ENCODE measurements at places on chromosomes 4 and X.

DNA sequence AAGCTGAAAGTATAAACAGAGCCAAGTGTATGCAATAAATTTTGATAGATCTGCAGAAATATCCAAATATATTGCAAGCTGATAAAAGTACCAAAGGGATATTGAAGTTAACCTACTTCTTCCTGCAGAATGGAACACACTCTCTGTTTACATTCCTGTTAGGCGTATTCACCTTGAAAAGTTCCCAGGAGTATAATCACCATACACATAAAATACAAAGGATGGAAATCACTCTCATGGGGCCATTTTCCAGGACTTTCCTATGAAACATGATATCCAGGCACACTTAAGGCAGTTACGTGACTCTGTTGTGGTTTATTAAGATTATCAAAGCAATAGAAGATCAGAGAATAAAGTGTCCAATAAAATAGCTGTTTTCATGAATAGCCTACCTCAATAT is 1142.3 kb downstream of the NLGN4X start:
- DNase-seq = no peak

GRCh38 chr4:10672379-10672778 is 12.2 kb downstream of the CLNK start:
- DNase-seq = no peak

- no peak for DNase-seq
These were observed 9.2 kb upstream of the FHDC1 start for GRCh38 chr4:152926959-152927358.

GRCh38 chrX:13048280-13048679 is 3.9 kb upstream of the FAM9C start:
- no peak for DNase-seq

GRCh38 chrX:57902633-57903032 is 7.6 kb downstream of the ZXDA start:
- no peak for DNase-seq

DNA sequence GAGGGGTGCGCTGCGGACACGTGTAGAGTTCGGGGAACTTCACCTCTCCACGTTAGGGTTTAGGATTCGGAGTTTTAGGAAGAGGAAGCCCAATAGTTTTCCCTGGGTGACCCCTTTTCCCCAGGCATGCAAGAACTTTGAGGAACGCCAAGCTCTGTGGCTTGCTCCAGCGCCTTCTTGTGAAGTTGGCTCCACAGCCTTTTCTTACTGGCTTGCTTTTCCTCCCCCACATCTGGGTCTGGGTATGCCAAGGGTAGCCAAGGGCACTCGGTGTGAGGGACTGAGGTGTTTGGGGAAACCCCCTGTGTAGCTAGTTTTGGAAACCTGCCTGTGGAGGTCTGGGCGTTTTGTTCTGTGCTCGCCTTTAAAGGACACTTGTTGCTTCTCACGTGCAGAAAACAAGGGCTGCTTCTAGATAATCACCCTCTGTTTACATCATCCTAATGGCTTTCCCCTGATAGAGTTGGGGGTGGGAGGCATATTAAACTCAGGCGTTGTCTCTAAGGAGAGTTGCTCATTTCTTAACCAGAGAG is 746 bp downstream of the EDNRA start:
- no peak for DNase-seq

DNA sequence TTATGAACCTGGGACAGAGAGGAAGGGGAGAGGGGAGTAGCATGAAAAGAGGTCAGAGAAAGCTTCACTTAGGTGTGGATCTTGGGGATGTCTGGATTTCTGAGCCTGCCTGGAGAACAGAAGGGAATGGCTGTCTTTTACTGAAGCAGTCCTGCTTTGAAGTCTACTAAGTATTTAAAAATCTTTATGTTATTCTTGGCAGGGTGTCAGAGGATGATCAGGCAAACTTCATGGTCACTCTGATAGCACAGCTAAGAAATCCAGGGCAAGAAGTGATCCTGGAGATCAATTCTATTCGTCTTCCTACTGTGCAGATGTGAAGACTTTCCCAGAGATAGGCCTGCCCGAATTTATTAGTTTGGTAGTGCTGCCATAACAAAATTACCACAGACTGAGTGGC is 464.4 kb upstream of the BOD1L1 start:
- no peak for DNase-seq

- peak; percentile 12 for DNase-seq
These were observed 18.0 kb upstream of the CYP2U1 start for GRCh38 chr4:107913283-107913899.

GRCh38 chr4:172815499-172816164 is 353.0 kb upstream of the GALNT7 start:
- no peak for DNase-seq

DNA sequence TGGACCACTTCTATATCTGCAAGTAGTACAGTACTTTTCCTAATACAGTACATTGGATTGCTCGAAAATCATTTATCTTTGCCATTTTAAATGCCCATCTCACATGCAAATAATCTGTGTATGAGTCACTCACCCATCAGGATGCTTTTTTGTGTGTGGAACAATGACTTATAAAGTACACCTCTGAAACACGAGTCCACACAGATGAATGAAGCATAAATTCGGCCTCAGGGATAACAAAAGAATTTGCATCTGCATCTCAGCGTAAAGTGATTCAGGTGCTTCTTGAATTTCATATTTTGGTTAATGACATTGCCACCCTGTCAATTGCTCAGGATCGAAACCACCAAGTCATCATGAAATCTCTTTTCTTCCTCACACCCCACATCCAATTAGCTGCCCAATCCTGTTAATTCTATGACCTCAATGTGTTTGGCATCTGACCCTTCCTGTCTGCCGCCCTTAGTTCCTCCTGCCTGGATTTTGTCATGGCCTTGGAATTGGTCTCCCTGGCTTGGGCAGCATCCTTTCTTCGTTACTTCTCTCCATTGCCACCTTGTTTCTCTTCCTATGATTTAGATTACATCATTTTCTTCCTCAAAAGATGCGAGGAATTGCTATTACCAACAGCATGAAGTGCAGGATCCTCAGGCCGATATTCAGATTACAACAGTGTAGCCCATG is 161.6 kb upstream of the MID1 start:
- no peak for DNase-seq

GRCh38 chr4:91630054-91630453 is 673.7 kb upstream of the GRID2 start:
- no peak for DNase-seq

- DNase-seq = no peak
These were observed 108.2 kb upstream of the BMPR1B start for GRCh38 chr4:94649381-94650133.

GRCh38 chrX:43552703-43553102 is 103.4 kb upstream of the MAOA start:
- DNase-seq = no peak

DNA sequence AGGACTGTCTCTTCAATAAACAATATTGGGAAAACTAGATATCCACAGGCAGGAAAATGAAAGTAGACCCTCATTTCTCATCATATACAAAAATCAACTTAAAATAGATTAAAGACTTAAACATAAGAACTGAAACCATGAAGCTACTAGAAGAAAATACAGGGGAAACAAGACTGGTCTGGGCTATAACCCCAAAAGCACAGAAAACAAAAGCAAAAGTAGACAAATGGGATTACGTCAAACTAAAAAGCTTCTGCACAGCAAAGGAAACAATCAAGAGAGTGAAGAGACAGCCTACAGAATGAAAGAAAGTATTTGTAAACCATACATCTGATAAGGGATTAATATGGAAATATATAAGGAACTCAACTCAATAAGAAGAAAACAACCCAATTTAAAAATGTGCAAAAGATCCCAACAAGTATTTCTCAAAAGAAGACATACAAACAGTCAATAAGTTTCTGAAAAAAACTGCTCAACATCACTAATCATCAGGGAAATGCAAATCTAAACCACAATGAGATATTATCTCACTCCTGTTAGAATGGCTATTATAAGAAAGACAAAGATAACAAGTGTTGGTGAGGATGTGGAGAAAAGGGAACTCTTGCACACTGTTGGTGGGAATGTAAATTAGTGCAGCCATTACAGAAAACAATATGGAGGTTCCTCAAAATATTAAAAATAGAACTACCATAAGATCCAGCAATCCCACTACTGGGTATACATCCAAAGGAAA is 325.3 kb upstream of the RASGEF1B start:
- no peak for DNase-seq

DNA sequence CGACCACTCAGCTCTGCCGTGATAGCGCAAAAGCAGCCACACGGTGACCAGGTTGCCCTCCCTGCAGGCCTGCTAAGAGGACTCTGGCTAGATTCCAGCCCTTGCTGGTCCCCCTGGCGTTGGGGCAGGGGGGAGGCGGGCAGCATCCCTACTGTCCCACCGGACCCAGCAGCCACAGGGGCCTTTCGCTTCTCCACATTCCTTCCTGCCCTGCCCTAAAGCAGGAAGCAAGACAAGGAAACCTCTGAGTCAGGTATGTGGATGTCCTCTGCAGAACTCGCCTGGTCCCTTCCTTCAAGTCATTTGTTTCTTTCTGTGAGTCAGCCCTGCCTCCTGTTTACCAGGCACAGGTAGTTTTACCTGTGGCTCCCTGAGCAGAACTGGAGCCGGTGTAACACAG is 60.2 kb upstream of the CLDN34 start:
- DNase-seq = no peak

DNA sequence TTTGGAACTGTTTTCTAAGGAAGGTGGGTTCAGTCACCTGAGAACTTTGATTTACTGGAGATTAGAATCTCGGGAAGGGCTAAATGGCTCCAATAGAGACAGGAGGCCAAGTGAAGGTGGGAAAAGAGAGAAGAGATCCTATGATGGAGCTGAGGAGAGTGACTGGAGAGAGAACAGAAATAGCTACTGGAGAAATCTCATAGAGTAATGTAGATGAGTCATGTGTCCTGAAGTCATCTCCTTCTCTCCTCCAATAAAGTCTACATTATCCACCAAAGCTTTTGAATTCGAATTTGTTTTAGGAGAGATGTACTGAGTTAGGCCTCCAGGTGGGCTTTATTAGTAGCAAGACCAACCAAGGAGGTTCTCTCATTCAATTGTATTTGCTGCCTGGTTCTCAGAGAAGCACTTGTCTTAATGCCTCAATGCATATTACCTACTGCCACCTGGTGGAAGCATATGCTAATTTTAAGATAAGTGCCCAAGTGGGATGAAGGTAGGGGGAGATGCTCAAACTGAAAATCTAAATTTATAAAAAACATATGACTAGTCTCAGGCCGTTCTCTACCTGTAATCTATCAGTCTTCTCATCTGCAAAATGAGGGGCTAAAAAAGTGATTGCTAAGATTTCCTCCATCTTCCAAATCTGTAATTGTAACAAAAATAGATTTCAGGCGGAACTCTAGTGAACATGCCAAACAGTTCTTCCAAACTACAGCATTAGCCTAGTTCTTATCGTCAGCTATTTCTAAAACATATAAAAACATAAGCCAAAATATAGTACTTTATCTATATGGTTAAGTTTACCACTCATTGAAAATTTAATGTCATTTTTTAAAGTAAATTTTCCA is 24.4 kb downstream of the TXK start:
- peak; percentile 21 for DNase-seq

DNA sequence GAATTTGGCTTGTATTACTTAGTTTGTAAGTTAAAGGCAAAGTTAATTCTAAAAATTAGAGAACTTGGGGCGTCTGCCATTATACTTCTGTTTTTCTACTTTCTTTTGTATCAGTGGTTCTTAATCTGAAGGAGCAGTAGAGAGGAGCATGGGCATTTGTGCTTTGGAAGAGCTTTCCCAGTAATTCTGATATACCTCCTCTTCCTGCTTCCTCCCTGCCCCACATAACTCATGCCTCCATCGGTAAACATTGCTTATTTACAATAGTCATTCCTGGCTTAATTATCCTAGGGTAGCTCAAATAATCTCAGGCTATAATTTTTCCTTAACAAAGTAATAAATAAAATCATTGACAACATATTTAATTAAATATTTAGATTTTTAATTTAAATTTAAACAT is 37.1 kb upstream of the SPARCL1 start:
- no peak for DNase-seq

DNA sequence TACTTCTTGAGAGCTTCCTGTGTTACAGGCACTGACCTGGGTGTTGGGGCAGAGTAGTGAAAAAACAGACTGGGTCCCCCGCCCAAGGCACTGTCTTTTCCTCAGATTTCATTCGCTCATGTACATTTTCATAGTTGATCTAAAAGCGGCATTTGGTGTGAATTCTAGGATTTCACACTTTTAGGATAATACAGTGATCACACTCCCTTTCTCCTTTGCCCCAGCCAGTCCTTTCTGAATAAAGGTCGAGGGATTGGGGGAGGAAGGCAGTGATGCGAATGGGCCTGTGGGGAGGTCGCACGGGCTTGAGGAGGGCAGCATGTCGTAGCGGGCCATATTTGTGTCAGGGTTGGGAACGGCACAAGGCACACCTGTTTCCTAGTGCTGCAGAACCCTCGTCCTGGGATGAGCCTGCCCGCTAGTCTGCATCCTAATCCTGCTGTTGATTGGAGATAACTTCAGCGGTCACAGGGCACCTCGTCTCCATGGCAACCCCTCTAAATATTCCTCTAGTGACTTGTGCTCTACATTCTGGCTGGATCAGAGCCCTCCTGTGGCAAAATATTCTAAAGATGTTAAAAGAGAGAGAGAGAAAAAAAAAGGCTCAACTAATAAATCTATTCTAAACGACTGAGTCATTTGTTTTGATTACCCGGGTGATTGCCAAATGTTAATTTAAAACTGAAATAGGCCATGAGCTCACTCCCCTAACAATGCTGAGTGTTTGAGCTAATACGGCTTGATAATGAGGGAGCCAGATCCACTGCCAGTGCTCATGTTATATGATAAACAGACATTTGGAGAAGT is 21.8 kb downstream of the FHL1 start:
- DNase-seq = no peak

DNA sequence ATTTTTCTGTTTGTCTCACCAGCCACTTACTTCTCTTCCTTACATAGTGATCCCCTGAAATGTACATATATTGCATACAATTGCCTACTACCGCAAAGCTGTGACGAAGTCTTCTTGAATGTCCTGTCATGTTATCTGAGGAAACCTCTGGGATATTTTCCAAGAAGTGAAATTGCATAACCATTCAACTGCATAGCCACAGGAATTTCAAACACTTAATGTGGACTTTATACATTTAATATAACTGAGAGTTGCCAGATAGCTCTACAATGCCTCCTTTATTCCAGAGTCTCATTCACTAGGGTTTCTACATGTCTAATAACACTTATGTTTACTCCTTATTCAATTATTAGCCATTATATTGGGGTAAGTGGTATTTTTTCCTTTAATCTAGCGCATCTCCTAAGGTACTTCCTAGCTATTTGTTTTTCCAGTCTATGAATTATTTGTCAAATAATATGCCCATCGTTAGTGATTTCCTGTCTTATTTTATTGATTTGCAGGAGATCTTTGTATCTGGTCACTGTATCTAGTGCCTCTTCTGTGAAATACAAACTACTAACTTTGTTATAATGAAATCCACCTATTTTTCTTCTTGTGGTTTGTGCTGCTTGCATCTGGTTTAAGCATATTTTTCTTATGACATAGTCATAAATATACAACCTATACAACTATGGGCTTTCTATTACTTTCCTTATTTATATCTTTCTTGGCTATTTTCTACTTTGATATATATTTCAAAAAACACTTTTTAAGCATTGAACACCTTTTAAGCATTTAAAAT is 69.2 kb upstream of the GRID2 start:
- no peak for DNase-seq
